Karpas-422 (cell line): ENCODE measurements at places on chromosomes 6 and 20. TPM values are rescaled to one million over a fixed set of nuclear protein-coding genes. Genes with fewer than 3 reads are reported as not detected.

TSPO2 gene
- not detected in 2 replicates for total RNA-seq

- no peak for DNase-seq
- H3K27ac ChIP-seq = no peak within 1 kb of the TSS
- H3K4me3 ChIP-seq = no peak within 1 kb of the TSS
- no peaks in the 10 kb centered on the region for H3K36me3 ChIP-seq
- H3K4me1 ChIP-seq = no peaks in the 10 kb centered on the region
Measured at GRCh38 chr20:21705575-21706260, at the start of gene PAX1. TSS of gene PAX1 (plus strand) at chr20:21705664. CDS start at chr20:21705713, 49 bp downstream.

DNA sequence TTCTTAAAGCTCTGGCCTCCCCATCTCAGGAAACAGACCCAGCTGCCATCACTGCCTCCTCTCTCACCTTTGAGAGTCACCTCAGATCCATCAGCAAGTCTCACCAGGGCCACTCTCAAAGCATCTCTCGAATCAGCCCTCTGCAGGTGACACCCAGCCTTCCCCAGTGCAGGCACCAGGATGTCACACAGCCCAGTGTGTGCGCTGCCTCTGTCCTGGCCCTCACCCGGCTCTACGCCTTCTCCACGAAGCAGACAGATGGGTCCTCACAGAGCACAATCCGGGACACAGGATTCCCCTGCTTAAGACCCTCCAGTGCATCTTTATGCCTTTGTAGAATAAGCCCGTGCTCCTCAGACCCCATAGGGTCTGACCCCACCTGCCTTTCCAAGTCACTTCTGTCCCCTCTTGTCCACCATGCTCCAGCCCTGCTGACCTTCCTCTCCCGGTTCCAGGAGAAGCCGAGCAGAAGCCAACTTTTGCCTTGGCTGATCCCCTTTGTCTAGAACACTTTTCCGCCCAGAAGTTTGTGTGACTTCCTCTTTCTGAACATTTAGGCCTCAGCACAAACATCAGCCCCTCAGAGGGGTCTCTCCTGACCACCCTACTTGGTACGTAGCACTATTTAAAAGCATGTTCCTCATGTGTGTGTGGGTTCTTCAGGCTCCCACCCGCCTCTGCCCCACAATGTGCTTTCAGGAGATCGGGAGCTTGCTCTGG is 60.2 kb downstream of the PSMG4 start:
- H3K27ac ChIP-seq = no peak overlapping the region
- H3K4me1 ChIP-seq = no peaks in the 10 kb centered on the region
- H3K36me3 ChIP-seq = no peaks in the 10 kb centered on the region
- H3K4me3 ChIP-seq = no peak overlapping the region
- DNase-seq = peak; percentile 28
- H3K27me3 ChIP-seq = no peaks in the 10 kb centered on the region

DNA sequence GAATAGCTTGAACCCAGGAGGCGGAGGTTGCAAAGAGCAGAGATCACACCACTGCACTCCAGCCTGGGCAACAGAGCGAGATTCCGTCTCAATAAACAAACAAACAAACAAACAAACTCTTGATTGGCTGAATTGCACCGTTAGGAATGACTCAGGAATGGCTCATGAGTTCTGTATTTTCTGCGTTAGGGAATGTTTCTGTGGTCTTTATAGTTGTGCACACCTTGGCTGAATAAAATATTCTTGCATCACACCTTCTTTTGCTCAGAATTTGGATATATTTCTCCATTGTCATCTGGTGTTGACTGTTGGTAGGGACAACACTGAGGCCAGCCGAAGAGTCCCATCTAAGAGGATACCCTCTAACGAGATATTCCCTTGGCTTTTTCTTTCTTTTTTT is 19.6 kb upstream of the PI16 start:
- H3K36me3 ChIP-seq = no peaks in the 10 kb centered on the region
- no peak for DNase-seq
- H3K4me3 ChIP-seq = no peak overlapping the region
- no peaks in the 10 kb centered on the region for H3K4me1 ChIP-seq
- H3K27ac ChIP-seq = no peak overlapping the region
- no peaks in the 10 kb centered on the region for H3K27me3 ChIP-seq

TRIM31 gene
- total RNA-seq = not detected in 2 replicates

AVP gene
- not detected in 2 replicates for total RNA-seq

EBF4 gene
- 6.5 and 12.8 TPM in 2 replicates for total RNA-seq

EGFL8 gene
- 3.7 and 4.9 TPM in 2 replicates for total RNA-seq

DNA sequence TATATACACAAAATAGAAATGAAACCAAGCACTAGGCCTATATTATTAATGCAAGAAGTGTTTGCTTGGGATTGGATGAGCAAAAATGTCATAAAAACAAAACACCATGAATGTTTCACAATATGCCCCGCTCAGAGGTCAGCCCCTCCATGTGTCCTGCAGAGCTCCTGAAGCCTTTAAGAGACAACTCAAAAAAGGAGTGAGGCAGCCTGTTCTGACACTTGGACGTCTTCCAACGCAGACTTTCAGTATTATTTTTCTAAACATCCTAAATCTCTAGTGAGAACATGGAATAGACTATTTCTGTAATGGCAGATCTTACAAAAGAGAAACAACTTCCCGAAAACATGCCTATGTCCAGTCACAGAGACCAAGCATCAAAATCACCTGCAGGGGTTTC is 322.6 kb downstream of the PRKN start:
- no peaks in the 10 kb centered on the region for H3K27me3 ChIP-seq
- H3K4me1 ChIP-seq = no peaks in the 10 kb centered on the region
- H3K36me3 ChIP-seq = no peaks in the 10 kb centered on the region
- H3K4me3 ChIP-seq = no peak overlapping the region

GRCh38 chr6:92404281-92404680 is 1015.1 kb downstream of the EPHA7 start:
- no peak for DNase-seq
- H3K27me3 ChIP-seq = no peaks in the 10 kb centered on the region
- no peaks in the 10 kb centered on the region for H3K4me1 ChIP-seq

DNA sequence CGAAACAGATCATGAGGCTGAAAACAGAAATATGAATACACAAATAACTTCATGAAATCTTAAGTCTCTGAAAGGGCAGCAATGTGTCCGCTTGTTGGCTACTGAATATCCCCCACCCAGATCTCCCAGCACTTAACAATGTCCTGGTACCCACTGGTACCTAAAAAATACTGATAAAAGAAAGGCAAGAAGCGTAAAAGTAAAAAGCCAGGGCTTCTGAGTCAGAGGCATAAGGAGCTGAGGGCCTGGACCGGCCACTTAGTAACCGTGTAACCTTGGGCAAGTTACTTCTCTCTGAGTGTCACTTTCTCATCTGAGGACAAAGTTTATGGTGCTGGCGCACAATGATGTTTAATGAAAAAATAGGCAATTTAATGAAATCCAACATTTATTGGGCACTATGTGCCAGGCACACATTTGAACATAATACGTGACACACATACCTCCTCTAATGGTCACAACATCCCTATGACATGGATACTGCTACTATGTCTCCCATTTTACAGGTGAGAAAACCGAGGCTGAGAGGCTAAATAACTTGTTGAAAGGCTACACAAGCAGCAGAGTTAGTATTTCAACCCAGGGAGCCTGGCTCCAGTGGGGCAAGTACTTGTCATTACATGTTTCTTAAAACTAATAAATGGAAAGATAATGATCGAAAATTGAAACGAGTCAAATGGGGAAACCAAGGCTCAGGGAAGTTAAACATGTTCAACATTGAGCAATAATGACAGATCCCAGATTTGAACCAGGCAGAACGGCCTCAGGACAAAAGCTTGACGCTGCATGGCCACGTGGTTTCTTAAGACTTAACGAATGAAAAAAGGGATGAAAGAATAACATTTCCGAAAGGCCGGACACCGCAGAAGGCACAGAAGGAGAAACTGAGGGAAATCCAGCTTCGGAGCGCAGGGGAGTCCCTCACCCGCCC is 828 bp downstream of the TP53RK start:
- DNase-seq = peak; percentile 58
- H3K4me3 ChIP-seq = peak overlapping the region; percentile 84
- H3K4me1 ChIP-seq = peaks cover 49% of the 10 kb centered on the region
